ENCODE measurements at places on chromosomes 11 and 22.

DNA sequence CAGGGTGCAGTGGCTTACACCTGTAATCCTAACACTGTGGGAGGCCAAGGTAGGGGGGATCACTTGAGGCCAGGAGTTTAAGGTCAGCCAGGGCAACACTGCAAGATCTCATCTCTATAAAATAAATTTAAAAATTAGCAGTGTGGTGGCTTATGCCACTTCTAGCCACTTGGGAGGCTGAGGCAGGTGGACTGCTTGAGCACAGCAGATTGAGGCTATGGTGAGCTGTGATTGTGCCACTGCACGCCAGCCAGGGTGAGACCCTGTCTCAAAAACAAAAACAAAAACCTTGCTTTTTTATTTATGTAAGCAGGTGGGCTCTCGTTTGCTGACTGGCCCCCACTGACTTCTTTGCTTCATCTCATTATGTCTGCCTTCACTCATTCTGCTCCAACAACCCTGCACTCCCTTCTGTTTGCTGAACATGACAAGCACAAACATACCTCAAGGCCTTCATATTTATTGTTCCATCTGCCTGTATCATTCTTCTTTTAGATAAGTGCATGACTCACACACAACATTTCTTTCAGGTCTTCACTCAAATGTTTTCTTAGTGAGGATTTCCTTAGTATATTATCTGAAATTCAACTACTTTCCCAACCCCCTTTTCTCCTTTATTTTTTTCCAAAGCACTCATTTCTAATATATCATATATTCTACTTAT is 32.4 kb upstream of the CLNS1A start:
- no peak for DNase-seq

DNA sequence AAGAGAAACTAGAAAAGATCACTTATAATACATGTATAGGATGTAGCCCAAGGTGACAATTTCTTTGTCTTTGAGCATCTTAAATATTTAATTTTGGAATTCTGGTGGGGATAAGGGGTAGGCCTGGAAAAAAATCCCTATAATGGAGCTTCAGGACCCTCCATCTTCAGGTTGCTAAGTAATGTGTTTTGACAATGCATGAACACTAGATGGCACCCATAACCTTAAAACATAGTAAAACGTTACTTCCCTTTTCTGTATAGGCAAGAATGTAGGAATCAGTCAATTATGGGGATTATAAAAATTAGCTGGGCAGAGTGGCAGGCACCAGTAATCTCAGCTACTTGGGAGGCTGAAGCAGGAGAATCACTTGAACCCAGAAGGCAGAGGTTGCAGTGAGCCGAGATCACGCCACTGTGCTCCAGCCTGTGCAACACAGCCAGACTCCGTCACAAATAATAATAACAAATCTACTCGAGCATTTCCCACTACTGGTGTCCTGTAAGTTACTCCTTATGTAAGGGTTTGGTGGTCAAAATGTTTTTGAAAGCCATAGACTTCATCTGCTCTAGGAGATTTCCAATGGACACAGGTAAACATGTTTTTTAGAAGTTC is 541.9 kb upstream of the CCDC90B start:
- no peak for DNase-seq

DNA sequence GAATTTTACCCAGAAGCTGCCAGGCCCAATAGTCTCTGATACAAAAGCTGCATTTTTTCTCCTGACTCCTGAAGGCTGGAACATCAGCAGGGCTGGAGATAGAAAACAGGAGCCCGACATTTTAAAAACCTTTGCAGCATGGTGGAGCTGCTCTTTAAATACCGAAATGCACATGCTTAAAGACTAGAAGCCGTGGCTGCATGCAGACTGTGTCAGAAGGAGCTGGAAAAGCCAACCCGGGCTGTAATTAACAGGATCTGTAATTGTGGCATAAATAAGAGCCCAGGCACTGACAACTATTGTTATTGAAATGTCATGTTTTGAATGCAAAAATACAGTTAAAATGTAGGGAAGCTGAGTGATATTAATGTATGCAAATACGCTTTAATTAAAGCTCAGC is 304.9 kb upstream of the PLET1 start:
- DNase-seq = no peak

DNA sequence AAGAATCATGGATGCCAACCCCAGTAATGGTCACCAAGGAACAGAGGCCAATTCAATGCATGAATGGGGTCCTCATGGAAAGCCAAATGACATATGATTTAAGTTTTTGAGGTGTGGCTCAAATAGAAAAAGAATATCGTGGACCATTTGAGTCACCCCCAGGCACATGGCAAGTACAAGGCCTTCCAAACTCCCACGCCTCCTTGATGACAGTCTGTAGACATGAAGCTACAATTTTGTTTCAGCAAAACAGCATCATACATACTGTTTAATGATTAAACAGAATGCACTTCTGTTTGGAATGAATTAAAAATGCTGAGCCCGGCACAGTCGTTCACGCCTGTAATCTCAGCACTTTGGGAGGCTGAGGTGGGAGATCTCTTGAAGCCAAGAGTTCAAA is 7.4 kb downstream of the FADD start:
- DNase-seq = no peak

All from activated naive CD4-positive, alpha-beta T cell treated with anti-CD3 and anti-CD28 coated beads, Interleukin-2, amount 50 U/mL, for 16 hours (primary cell).